NCI-H1694 treated with DMSO at 0.1 percent for 48 hours (cell line): ENCODE measurements at places on chromosomes 12 and 14.

GRCh38 chr12:40552868-40553267, 139.4 kb upstream of the CNTN1 start:
- DNase-seq: no peak

- no peak for DNase-seq
Measured at GRCh38 chr12:23482571-23482970, 466.9 kb downstream of the SOX5 start.

- no peak for DNase-seq
Measured at GRCh38 chr12:4610481-4610880, 38.4 kb downstream of the AKAP3 start.

DNA sequence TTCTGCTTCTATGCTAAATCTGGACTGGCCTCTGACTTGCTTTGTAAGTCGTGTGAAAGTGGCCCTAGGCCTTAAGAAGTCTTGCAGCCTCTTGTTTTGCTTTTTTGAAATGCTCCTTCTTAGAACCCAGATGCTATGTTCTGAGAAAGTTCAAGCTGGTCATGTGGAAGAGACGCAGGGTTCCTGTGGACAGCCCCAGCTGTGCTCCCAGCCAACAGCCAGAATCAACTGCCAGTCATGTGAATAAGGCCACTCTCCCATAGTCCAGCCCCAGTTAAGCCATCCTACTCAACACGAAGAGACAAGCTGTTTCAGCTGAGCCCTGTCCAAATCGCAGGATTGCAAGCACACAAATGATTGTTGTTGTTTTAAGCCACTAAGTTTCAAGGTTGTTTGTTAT, 37.3 kb upstream of the TBPL2 start:
- no peak for DNase-seq

- DNase-seq: no peak
Measured at GRCh38 chr14:65344011-65344410, 68.5 kb upstream of the FUT8 start.

- DNase-seq: peak; percentile 35
Measured at GRCh38 chr12:118120579-118121363, 15.2 kb upstream of the PEBP1 start.

- DNase-seq: no peak
Measured at GRCh38 chr14:94632305-94632590, 20.1 kb downstream of the SERPINA3 start.

GRCh38 chr14:100102156-100102785, 37.0 kb downstream of the EVL start:
- DNase-seq: no peak

- DNase-seq: no peak
Measured at GRCh38 chr12:87678453-87678852, 350.7 kb downstream of the C12orf50 start.

GRCh38 chr14:100603341-100604120, 16.3 kb upstream of the BEGAIN start:
- no peak for DNase-seq

DNA sequence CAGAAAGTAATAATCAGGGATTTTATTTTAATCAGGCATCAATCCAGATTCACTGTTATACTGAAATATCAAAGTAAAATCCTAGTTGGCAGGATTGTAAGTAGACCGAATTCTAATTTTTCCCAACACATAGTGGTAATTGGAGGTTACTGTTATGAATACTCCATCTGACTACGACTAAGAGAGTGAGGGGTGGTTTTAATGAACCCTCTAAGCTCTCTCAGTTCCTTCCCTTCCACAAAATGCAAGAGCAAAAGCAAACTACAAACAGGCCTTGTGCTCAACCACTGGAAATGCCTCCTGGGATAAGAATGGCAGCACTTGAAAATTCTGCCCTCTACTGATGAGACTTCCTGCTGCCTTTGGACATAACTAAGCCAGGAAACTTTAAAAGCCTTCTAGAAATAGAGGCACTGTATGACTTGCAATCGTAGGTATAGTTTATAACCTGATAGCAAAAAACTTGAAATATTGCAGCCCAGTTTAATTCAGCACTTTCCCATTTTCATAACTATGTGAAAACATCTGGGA, 184.8 kb downstream of the SLC16A7 start:
- no peak for DNase-seq

GRCh38 chr12:92233346-92234015, 87.8 kb upstream of the BTG1 start:
- no peak for DNase-seq

- DNase-seq: no peak
Measured at GRCh38 chr12:6372403-6373003, 2.9 kb downstream of the SCNN1A start.

DNA sequence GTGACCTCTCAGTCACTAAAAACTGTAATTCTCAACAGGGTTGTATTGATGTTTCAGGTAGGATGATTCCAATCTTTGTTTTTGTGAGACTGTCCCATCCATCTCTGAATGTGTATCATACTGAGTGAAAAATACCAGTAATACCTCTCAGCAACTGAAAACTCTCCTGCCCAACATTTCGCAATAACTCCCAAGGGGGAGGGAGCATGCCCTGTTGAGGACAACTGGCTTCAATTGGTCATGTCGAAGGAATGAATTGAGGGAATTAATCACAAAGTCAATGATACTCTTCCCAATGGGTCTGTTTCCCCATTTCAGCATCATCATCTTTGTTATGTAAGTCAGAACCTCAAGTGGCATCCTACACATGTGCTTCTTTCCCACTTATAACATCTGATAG, 102.4 kb upstream of the E2F7 start:
- DNase-seq: no peak

DNA sequence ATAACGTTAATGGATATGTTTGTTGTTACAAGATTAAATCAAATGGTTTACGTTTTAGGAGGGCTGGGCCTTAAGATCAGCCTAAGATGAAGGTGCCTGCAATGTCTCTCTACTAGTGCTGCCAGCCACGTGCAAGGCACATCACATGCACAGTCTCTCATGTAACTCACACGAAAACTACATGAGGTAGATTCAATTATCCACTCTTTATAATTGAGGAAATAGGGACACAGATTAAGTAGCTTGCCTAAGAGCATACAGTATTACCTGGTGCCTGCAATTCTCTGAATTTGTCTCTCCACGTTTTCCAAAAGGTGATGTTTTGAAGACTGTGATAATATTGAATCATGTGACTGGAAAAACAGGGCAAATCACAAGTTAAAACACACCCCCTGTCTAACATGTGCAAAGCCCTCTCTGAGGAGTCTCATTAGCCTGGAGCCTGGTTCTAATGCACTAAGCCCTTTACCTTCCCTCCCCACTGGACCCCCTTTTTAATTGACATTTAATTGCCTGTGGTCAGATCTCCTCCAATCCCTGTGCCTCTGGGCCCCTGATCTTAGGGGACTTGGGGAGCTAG, 14.6 kb upstream of the ATP2A2 start:
- DNase-seq: no peak

DNA sequence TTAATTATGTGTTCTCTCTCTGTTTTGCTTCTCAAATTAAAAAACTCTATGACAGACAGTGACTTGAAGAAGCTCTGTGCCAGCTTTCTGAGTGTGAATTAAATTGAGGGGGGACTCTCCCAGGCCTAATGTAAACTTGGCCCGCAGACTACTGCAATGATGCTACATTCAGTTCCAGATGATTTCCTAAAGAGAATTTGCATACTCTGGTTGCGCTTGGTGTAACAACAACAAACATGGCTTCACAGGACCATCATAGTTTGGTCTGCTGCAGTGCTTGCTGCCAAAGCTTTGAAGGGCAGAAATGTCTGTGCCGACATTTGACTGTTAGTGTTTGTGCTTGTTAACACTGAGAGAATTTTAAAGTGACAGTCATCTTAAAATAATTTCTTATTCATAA, 25.0 kb downstream of the CFAP54 start:
- DNase-seq: no peak

DNA sequence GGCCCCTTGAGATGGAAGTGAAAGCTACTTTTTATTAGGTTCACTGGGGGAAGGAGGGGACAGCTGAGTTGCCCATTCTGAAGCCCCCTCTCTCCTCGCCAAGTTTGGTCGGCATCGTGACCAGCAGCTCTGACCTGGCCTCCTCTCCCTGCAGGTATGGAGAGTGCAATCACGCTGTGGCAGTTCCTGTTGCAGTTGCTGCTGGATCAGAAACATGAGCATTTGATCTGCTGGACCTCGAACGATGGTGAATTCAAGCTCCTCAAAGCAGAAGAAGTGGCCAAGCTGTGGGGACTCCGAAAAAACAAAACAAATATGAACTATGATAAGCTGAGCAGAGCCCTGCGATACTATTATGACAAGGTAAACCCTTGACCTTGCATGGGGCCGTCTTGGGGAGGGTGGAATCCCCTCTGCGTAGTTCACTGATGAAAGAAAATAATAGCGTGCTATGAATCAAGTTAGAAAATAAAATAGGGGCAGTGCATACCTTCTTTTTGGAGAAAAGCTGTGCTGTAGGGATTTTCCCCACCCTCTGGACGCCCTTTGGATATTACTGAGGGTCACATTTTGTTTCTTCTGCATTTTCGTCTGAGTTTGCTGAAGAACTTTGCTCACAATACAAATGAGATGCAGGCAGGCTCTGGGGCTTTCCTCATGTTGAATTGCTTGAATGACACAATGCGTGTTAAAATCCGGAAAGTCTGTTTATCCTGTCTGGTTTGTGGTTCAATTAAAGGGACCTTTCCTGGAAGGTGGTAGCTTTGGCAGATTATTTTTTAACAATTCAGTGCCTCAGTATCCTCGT, 29.4 kb downstream of the ELK3 start:
- no peak for DNase-seq

DNA sequence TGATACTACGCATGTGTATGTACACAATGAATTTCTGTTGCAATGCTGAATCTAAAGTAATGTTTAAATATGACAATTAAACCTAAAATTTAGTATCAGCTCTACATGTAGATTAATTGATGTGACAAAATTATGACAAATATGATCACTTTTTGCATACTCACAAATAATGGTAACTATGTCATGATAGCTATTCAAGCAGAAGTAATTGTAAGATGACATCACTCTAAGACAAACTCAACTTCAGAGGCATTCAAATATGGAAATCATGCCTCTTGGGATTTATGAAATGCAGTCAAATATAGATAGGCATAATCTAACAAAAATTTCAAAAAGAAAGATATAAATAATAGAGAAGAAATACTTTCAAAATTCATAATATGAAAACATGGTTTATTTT, 571.7 kb upstream of the LRFN5 start:
- DNase-seq: no peak

DNA sequence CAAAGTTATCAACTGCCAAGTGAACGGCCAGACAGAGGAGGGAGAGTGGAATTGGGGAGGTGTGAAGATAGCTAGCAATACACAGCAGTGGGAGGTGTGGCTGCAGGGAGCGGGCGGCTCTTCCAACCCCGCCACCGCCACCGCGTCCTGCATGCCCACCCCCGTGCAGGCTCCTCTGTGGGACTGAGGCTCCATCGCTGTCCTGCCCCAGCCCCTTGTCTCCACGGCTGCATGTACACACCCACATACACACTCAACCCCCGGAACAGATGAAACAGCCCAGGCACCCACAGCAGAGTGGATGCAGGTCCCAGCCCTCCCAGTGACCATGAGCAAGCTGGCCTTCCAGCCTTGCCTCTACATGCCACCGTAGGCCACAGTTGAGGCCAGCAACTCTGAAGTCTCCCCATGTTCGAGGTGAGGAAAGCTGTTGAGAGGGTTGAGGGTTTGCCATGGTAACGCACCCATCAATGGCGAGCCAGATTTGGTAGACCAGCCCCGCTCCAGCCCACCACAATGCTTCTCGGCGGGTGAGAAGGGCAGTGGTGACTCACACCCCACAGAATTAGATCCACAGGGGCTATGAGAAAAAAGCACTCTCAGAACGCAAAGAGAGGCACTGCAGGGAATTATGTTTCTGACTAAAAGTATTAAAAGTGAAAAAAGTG, 39.3 kb downstream of the PITPNM2 start:
- no peak for DNase-seq

GRCh38 chr14:64478634-64479250, 13.4 kb downstream of the AKAP5 start:
- peak; percentile 70 for DNase-seq

- no peak for DNase-seq
Measured at GRCh38 chr12:21296348-21296747, 38.4 kb downstream of the SLCO1A2 start.

DNA sequence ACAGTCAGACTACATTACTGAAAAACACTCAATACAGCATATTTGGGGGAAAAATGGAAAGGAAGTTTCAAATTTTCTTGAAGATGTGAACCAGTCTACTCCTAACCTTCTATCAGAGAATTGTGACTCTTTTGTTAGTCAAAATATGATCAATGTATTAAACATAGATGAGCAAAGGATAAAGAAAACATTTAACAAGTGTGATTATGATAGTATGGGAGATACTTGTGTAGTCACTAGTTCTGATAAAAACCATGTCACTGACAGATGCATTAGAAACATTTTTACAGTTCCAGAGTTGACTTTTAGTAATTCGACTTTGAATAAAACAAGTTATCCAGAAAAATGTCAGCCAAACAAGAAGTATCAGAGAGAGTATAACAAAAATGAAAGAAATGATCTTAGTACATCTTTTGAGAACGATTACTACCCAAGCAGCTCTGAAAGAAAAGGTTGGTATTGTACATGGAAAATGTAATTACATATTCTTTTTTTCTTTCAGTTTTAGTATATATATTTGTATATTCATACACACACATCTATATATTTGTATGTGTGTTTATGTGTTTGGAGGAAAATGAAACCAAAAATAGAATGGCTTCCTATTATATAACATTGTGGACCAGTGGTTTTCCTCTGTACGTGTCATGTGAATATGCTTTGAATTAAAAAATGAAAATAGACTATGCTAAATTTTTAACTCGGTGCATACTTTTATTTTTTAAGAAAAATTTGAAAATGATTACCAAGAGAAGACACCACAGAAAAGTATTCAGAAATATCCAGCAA, 63.3 kb upstream of the ABCD2 start:
- no peak for DNase-seq

DNA sequence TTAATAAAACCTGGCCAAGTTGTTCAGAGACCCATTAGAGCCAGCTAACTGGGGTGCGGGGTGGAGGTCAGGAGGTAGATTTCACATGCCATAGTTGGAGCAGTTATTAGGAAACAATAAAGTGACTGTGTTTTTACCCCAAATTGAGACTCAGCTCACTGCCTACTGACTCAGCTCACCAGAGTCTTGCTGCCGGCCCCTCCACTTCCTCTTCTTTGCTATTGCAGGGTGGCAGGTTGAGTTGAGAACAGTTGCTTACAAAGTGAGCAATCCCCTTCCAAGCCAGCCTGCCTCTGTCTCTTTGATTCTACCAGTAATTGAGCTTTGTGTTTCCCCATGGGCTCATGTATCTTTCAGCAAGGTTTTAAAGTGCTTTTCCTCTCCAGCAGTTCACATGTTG, 12.9 kb downstream of the ST8SIA1 start:
- DNase-seq: no peak

- DNase-seq: no peak
Measured at GRCh38 chr14:38122241-38122640, 85.5 kb upstream of the SSTR1 start.

GRCh38 chr14:78307671-78308070, 137.5 kb downstream of the NRXN3 start:
- DNase-seq: peak; percentile 100
